Gastrocnemius medialis (tissue), 4 donors: ENCODE measurements at places on chromosomes 7 and 10.
A peak's percentile ranks its signal among the peaks of the same experiment; 100 is the strongest.

GRCh38 chr10:125606414-125607010 lies 76.5 kb downstream of the TEX36 start:
- no peak for DNase-seq
- no peaks in the 10 kb centered on the region for H3K4me1 ChIP-seq
- H3K27me3 ChIP-seq, result no peaks in the 10 kb centered on the region
- no peaks in the 10 kb centered on the region for H3K36me3 ChIP-seq
- no peak overlapping the region for H3K27ac ChIP-seq

- no peak overlapping the region for H3K27ac ChIP-seq
- DNase-seq, result no peak
- no peaks in the 10 kb centered on the region for H3K36me3 ChIP-seq
- H3K4me1 ChIP-seq, result no peaks in the 10 kb centered on the region
These were observed 24.0 kb downstream of the TMEM176A start for GRCh38 chr7:150824379-150825177.

DNA sequence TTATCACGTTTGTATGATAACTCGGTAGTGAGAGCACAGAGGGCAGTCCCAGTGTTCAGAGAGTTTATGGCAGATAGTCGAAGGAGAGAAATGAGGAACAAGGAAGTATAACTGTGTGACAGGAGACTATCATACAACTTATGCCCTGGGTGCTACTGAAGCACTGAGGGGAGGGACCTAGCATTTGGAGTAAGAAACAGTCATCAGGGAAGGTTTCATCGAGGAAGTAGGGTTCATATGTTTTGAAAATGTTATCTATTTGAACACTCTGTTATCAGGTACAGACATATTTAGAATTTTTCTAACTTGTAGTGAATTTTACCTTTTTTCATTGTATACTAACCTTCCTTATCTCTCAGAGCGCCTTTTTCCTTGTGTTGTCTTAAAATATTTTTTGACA lies 1214.4 kb upstream of the C7orf33 start:
- DNase-seq, result no peak
- H3K27me3 ChIP-seq, result no peaks in the 10 kb centered on the region
- H3K4me1 ChIP-seq, result no peaks in the 10 kb centered on the region
- no peak overlapping the region for H3K27ac ChIP-seq

DNA sequence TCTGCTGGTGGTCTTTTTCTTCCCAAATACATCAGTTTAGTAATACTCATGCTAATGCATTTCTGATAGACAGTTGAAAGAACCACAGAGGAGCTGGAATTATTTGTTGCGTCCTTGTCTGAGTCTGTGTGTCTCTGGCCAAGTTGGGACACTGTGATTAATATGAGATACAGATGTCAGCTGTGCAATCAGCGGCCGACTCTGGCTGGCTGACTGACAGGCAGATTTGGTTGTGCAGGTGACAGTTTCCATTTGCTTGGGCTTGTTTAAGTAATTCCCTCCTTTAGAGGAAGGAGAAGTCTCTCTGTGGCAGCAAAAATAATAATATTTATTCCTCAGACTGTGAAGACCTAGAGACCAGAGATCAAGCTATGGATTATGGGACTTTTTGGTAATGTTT lies 176.2 kb upstream of the CHRM2 start:
- no peak overlapping the region for H3K27ac ChIP-seq
- no peaks in the 10 kb centered on the region for H3K27me3 ChIP-seq
- DNase-seq, result no peak

DNA sequence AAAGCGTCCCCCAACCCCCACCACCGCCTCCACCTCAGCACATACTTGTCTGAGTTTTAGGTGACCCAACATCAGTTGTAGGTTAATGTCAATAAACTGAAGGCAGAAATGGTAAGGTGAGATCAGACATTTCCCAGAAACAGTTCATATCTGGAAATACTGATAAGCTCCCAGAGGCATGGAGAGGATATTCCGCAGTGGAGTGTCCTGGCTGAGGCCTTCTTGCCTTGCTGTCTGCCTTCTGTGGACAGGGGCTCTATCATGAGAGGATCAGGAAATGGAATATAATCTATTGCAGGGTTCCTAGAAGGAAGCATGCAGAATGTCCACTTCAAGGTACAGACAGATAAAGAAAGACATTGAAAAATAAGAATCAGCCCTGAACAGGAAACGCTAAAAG lies 473.3 kb upstream of the MKI67 start:
- no peaks in the 10 kb centered on the region for H3K4me1 ChIP-seq
- no peak overlapping the region for H3K27ac ChIP-seq
- no peaks in the 10 kb centered on the region for H3K27me3 ChIP-seq
- no peak for DNase-seq
- H3K4me3 ChIP-seq, result no peak overlapping the region
- H3K36me3 ChIP-seq, result no peaks in the 10 kb centered on the region

DNA sequence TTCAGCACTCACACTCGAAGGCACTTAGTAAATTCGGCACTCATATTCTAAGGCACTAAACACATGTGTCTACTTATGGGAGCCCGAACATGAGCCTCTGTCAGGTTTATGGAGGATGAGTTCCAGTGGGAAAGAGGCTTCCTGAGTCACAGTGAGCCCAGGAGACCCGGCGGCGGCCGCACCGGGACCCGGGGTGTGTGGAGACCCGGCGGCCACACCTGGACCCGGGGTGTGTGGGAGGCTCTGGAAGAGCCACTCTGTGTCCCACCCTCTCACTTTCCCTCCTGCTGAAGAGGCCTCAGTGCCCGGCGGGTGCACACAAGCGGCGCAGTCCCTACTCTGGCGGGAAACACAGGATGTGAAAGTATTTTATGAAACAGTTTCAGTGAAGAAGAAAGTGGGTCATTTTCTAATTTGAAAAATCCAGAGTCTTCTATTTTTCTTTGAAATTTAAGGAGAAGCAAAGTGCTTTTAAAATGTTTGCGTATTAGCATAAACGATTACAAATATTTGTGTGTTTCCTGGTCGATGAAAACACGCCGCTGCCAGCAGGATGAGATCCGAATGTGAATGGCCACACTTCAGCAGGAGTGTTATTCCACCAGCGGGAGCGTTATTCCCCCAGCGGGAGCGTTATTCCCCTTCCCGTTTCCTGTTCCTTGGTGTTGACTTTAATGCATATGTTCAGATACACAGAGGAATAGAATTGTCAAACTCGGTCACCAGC lies 625.1 kb downstream of the DNAJB6 start:
- no peaks in the 10 kb centered on the region for H3K4me1 ChIP-seq
- no peak overlapping the region for H3K4me3 ChIP-seq

GRCh38 chr7:32673275-32673983 lies 178.1 kb downstream of the AVL9 start:
- H3K27me3 ChIP-seq, result no peaks in the 10 kb centered on the region
- no peaks in the 10 kb centered on the region for H3K36me3 ChIP-seq
- H3K27ac ChIP-seq, result no peak overlapping the region
- no peak for DNase-seq

GRCh38 chr10:77357611-77358310 lies 279.8 kb downstream of the KCNMA1 start:
- peaks cover 13% of the 10 kb centered on the region for H3K4me1 ChIP-seq
- H3K27ac ChIP-seq, result no peak overlapping the region
- H3K4me3 ChIP-seq, result no peak overlapping the region
- H3K36me3 ChIP-seq, result no peaks in the 10 kb centered on the region

- no peak overlapping the region for H3K4me3 ChIP-seq
- H3K27me3 ChIP-seq, result no peaks in the 10 kb centered on the region
- no peak overlapping the region for H3K27ac ChIP-seq
- DNase-seq, result no peak
- no peaks in the 10 kb centered on the region for H3K4me1 ChIP-seq
These were observed 109.1 kb downstream of the LMBR1 start for GRCh38 chr7:156783864-156784263.

DNA sequence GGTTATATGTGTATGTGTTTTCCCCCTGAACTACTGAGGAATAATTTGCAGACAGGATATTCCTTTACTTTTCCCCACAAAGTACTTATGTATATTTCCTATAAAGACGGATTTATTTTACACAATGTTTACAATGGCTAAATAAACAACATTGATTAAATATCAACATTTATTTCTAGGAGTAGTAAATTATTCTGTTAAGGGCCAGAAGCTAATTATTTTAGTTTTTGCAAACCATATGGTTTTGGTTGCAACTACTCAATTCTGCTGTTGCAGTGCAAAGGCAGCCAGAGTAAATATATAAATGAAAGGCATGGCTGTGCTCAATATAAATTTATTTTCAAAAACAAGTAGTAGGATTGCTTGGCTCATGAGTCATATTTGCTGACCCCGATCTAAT lies 907.1 kb upstream of the MBL2 start:
- no peak overlapping the region for H3K4me3 ChIP-seq
- H3K36me3 ChIP-seq, result no peaks in the 10 kb centered on the region
- H3K27ac ChIP-seq, result no peak overlapping the region
- no peaks in the 10 kb centered on the region for H3K27me3 ChIP-seq

DNA sequence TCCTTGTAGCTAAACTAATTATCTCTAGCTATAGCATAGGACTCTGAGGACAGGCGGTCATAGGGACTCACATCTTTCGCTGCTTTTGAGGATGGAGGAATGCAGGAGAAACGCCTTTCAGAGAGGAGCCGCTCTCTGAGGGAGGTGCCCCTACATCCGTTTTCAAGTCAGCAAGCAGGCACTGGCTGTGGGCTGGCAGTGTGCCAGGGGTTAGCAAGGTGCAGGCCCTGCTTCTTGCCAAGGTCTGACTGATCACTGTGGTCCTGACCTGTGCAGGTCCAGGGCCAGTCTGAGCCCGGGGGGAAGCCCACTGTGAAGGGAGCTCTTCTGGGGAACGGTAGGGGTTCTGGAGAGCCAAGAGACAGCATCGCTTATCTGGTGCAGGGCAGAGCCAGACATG lies 89.4 kb downstream of the SH3PXD2A start:
- no peak overlapping the region for H3K4me3 ChIP-seq
- no peaks in the 10 kb centered on the region for H3K36me3 ChIP-seq
- H3K27me3 ChIP-seq, result no peaks in the 10 kb centered on the region
- peak overlapping the region; percentile 1 for H3K27ac ChIP-seq
- H3K4me1 ChIP-seq, result peaks cover 37% of the 10 kb centered on the region

DNA sequence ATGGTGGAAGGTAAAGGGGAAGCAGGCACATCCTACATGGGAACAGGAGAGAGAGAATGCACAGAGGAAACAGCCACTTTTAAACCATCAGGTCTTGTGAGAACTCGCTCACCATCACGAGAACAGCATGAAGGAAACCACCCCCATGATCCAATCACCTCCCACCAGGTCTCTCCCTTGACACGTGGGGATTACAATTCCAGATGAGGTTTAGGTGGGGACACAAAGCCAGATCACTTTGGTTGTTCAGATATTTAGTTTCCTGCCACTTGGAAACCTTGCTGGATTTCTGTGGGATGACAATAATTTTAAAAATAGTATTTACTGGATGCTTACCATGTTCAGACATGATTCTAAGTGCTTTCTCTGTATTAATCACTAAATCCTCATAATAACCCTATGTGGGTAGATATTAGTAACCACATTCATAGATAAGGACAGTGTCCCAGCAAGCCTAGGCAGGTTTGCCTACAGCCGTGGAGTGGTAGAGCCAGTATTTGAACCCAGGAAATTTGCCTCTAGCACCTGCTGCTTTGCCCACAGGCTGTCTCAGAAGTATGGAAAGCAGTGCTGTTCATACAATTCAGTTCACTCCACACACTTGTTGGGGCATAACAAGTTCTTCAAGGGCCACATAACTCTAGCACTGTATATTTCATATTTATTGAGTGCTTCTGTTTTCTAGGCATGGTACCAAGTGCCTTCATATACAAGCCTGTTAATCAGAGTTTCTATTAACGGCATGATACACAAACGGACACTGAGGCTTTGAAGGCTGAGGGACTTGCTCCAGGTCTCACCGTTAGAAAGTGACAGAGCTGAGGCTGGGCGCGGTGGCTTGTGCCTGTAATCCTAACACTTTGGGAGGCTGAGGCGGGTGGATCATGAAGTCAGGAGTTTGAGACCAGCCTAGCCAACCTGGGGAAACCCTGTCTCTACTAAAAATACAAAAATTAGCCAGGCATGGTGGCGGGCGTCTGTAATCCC lies 8.3 kb downstream of the TLL2 start:
- no peak overlapping the region for H3K4me3 ChIP-seq
- no peaks in the 10 kb centered on the region for H3K27me3 ChIP-seq
- no peak overlapping the region for H3K27ac ChIP-seq
- no peak for DNase-seq

GRCh38 chr7:151776446-151776845 lies 100.5 kb downstream of the PRKAG2 start:
- no peak for DNase-seq
- no peak overlapping the region for H3K4me3 ChIP-seq
- no peaks in the 10 kb centered on the region for H3K36me3 ChIP-seq
- no peak overlapping the region for H3K27ac ChIP-seq
- H3K27me3 ChIP-seq, result no peaks in the 10 kb centered on the region

DNA sequence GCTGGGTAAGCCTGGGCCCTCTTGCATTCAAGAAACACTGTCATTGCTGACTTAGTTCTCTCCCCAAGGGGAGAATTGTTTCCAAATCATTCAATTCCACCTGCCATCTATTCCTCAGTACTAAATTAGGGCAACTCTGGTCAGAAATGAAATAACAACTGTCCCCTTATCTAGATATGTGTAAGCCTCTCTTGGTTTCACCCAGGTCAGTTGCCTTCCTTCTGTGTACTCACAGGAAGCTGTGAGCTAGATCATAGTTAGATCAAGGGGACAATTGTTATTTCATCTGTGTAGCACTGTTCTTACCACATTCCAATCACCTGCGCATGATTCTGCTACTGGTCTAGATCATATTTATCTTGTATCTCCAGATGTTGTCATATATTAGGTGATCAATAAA lies 483.0 kb upstream of the SORCS1 start:
- H3K4me3 ChIP-seq, result no peak overlapping the region
- no peaks in the 10 kb centered on the region for H3K4me1 ChIP-seq
- no peaks in the 10 kb centered on the region for H3K36me3 ChIP-seq
- no peaks in the 10 kb centered on the region for H3K27me3 ChIP-seq
- H3K27ac ChIP-seq, result no peak overlapping the region

DNA sequence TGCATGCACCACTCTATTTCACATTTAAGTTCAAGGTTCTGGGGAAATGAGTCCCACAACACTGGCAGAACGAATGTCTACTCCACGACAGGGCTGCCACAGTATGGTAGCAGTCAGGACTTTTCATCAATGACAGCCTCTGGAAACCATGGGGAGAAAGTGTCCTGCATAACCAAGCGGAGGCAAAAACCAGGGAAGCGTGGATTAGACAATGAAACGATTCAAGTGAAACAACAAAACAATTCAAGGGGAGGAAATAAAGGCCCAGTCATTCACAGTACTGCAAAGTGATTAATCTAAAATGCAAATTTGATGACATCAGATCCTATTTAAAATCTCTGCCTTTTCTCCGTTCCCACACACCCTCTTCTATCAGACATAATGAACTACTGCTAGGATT lies 168.2 kb downstream of the DPY19L1 start:
- H3K4me1 ChIP-seq, result no peaks in the 10 kb centered on the region
- H3K27ac ChIP-seq, result no peak overlapping the region
- DNase-seq, result no peak
- H3K4me3 ChIP-seq, result no peak overlapping the region
- no peaks in the 10 kb centered on the region for H3K27me3 ChIP-seq

DNA sequence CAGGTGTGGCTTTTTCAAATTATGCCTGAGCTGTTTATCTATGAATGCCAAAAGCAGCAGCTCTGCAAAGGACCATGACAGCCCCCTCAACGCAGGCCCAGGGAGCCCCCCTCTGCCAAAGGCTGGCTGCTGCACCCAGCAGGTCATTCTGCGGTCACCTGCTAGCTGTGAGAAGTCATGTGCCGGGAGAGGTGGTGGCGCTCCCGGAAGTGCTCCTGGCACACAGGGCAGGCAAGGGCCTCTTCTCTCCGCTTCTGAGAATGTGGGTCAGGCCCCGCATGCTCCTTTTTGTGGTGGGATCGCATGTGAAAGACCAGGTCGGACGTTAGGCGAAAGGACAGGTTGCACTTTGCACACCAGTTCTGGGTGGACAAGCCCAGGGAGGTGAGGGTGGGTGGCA lies 16.4 kb downstream of the ZNF488 start:
- no peaks in the 10 kb centered on the region for H3K27me3 ChIP-seq
- H3K27ac ChIP-seq, result no peak overlapping the region
- DNase-seq, result no peak
- H3K36me3 ChIP-seq, result no peaks in the 10 kb centered on the region
- no peak overlapping the region for H3K4me3 ChIP-seq
- peaks cover 11% of the 10 kb centered on the region for H3K4me1 ChIP-seq
